ENCODE measurements at places on chromosomes 16 and 17.

DNA sequence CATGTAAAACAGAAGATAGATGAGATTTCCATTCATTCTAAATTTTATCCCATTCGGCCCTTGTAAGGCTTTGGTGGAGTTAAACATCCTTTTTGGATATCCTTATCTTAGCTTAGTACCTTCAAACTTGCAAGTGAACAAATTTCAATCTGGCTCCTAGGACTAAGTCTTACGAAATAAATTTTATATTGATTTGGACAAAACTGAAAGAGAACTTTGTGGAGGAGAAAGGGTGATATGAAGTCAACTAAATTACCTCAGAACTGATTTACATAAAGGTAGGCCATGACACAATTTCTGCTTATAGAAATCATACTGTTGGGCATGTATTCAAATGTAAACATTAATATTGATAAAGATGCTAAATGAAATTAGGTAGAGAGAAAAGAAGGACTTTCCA is 175.3 kb upstream of the C17orf78 start:
- H3K27ac ChIP-seq: no peak overlapping the region
- no peak overlapping the region for H3K4me3 ChIP-seq
- no peak for DNase-seq
- H3K4me1 ChIP-seq: no peaks in the 10 kb centered on the region
- H3K27me3 ChIP-seq: no peaks in the 10 kb centered on the region
- H3K36me3 ChIP-seq: peaks cover 2% of the 10 kb centered on the region

DNA sequence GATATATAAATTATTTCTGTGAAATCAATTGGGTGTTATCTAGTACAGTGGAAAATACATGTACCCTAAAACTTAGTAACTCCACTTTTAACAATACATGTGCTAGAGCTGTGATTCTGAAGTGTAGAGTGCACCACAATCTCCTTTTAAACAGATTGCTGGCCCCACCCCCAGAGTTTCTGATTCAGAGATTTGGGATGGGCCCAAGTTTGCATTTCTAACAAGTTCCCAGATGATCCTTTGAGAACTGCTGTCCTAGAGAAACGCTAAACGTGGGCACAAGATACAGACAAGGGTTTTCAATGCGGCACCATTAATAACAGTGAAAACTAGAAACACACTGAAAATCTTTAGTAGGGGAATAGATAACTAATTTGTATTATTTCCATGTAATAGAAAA is 49.2 kb downstream of the NXPH3 start:
- H3K36me3 ChIP-seq: peaks cover 29% of the 10 kb centered on the region
- H3K27me3 ChIP-seq: no peaks in the 10 kb centered on the region
- H3K4me1 ChIP-seq: no peaks in the 10 kb centered on the region
- DNase-seq: no peak
- no peak overlapping the region for H3K4me3 ChIP-seq

GRCh38 chr16:84795329-84796053 is 24.3 kb upstream of the CRISPLD2 start:
- peak; percentile 59 for DNase-seq
- H3K4me1 ChIP-seq: peaks cover 39% of the 10 kb centered on the region
- H3K27ac ChIP-seq: no peak overlapping the region
- H3K36me3 ChIP-seq: no peaks in the 10 kb centered on the region
- no peaks in the 10 kb centered on the region for H3K27me3 ChIP-seq

GRCh38 chr16:53974484-53975080 is 270.6 kb downstream of the FTO start:
- H3K27me3 ChIP-seq: no peaks in the 10 kb centered on the region
- H3K4me3 ChIP-seq: no peak overlapping the region
- DNase-seq: no peak
- no peaks in the 10 kb centered on the region for H3K4me1 ChIP-seq

DNA sequence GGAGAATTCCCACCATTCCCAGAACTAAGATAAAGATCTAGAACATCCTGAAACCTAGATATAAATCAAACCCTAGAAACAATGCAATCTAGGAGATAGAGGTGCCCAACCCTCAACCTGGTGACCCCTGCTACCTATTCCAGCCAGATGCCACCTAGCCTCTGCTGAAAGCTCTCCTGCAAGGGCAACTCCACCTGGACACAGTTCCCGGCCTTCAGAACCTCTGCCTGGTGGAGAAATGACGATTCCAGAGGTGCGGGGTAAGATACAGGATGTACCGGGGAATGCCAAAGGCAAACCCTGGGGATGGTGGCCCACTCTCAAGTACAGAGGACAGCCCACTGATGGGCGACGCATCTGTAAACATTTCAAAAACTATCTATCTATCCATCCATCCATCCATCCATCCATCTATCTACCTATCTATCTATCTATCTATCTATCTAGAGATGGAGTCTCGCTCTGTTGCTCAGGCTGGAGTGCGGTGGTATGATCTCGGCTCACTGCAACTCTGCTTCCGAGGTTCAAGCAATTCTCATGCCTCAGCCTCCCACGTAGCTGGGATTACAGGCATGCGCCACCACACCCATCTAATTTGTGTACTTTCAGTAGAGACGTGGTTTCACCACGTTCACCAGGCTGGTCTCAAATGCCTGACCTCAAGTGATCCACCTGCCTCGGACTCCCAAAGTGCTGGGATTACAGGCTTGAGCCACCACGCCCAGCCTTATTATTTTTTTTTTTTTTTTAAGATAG is 19.0 kb downstream of the MEAK7 start:
- no peak overlapping the region for H3K4me3 ChIP-seq
- no peaks in the 10 kb centered on the region for H3K36me3 ChIP-seq
- no peak for DNase-seq
- no peak overlapping the region for H3K27ac ChIP-seq

- no peaks in the 10 kb centered on the region for H3K27me3 ChIP-seq
- peaks cover 5% of the 10 kb centered on the region for H3K4me1 ChIP-seq
These were observed 223.4 kb downstream of the HS3ST3A1 start for GRCh38 chr17:13378361-13378760.

DNA sequence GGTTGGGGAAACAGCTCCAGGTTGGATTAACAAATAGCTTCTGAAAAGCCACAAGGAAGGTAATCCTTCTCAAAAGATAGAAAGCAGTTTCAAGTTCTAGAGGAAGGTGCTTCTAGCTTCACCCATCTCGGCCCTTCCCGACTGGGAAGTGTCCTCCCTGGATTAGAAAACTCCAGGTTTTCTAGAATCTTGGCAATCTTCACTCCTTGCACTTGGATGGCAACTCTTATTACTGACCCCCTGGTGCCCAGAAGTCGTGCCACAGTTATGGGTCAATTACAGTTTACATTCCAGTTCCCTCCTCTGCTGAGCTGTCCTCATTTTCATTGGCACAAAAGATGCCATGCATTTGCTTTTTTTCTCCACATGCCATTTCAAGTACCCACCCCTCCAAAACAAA is 65.6 kb downstream of the SMG6 start:
- no peak overlapping the region for H3K4me3 ChIP-seq
- no peak overlapping the region for H3K27ac ChIP-seq
- H3K36me3 ChIP-seq: peaks cover 78% of the 10 kb centered on the region
- no peaks in the 10 kb centered on the region for H3K4me1 ChIP-seq
- DNase-seq: no peak

DNA sequence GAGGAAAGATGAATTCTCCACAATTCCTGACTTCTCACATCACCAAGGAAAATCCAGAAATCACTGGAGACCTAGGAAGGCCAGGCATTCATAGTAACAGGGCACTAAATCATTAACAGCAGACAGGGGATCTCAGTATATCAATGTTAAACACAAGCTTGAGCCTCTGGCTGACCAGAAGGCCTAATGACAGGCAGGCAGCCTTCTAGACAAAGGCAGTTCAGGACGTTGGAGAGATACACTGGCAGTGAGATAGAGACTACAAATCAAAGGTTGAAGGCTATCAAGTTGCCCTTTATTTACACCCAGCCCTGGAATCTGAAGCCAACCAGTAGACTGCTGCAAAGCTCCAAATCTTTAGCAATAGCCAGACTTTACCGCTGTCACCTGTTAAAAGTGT is 422.8 kb upstream of the CCL2 start:
- no peak overlapping the region for H3K27ac ChIP-seq
- no peak overlapping the region for H3K4me3 ChIP-seq
- DNase-seq: no peak
- no peaks in the 10 kb centered on the region for H3K4me1 ChIP-seq

- H3K36me3 ChIP-seq: no peaks in the 10 kb centered on the region
- H3K27ac ChIP-seq: no peak overlapping the region
- peaks cover 51% of the 10 kb centered on the region for H3K27me3 ChIP-seq
- no peak for DNase-seq
- no peaks in the 10 kb centered on the region for H3K4me1 ChIP-seq
These were observed 113.4 kb downstream of the ENGASE start for GRCh38 chr17:79188048-79188447.

DNA sequence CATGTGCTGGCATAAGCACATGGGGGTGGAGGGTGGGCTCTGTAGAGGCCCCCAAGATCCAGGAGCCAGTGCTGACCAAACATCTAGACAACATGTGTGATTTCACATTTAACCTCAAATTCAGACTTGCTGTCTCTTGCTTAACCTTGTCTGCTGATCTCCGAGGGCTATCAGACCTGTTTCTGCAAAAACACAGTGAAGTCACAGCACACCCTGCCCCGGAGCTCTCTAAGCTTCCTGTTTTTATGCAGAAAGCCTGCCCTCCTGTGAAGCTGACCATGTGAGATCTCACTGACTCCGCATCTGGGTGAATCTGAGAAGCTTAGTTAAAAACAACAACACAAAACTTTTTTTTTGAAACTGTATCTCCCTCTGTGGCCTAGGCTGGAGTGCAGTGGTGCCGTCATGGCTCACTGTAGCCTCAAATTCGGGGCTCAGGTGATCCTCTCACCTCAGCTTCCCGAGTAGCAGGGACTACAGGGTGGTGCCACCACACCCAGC is 6.6 kb upstream of the DPEP2 start:
- H3K27ac ChIP-seq: peak overlapping the region; percentile 93
- peak; percentile 92 for DNase-seq
- no peak overlapping the region for H3K4me3 ChIP-seq
- H3K4me1 ChIP-seq: peaks cover 53% of the 10 kb centered on the region
- no peaks in the 10 kb centered on the region for H3K36me3 ChIP-seq

GRCh38 chr17:51083981-51084380 is 36.7 kb downstream of the SPAG9 start:
- H3K4me1 ChIP-seq: peaks cover 23% of the 10 kb centered on the region
- H3K27ac ChIP-seq: no peak overlapping the region
- H3K4me3 ChIP-seq: no peak overlapping the region
- no peaks in the 10 kb centered on the region for H3K27me3 ChIP-seq

- H3K27me3 ChIP-seq: no peaks in the 10 kb centered on the region
- H3K36me3 ChIP-seq: no peaks in the 10 kb centered on the region
- no peaks in the 10 kb centered on the region for H3K4me1 ChIP-seq
- no peak overlapping the region for H3K27ac ChIP-seq
- H3K4me3 ChIP-seq: no peak overlapping the region
- no peak for DNase-seq
These were observed 46.0 kb upstream of the ERCC4 start for GRCh38 chr16:13873835-13874438.

- no peak for DNase-seq
- H3K27me3 ChIP-seq: no peaks in the 10 kb centered on the region
- peaks cover 44% of the 10 kb centered on the region for H3K36me3 ChIP-seq
- peaks cover 8% of the 10 kb centered on the region for H3K4me1 ChIP-seq
These were observed 7.5 kb downstream of the ASPSCR1 start for GRCh38 chr17:81984773-81985410.

GRCh38 chr17:56700919-56701420 is 107.5 kb downstream of the NOG start:
- H3K36me3 ChIP-seq: no peaks in the 10 kb centered on the region
- H3K27me3 ChIP-seq: no peaks in the 10 kb centered on the region
- H3K4me1 ChIP-seq: peaks cover 12% of the 10 kb centered on the region
- no peak overlapping the region for H3K4me3 ChIP-seq
- no peak overlapping the region for H3K27ac ChIP-seq

DNA sequence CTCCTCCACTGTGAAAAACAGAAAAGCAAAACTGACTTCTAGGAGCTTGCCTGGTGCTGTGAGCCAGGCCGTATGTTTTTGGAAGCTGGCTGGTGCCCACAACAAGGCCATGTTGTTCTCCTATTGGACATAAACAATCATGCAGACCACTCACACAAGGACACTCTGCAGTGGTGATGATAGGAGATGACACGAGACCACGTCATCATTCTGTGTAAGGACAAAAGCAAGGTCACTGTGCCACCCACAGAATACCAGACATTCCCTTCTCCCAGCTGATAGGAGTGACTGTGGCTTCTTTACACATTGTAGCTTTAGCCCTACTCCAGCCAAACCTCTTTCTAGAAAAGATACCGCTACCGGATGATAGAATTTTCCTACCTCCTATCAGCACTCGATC is 47.7 kb upstream of the LCMT1 start:
- no peak overlapping the region for H3K4me3 ChIP-seq
- no peak overlapping the region for H3K27ac ChIP-seq
- no peaks in the 10 kb centered on the region for H3K27me3 ChIP-seq
- no peak for DNase-seq

- H3K36me3 ChIP-seq: peaks cover 92% of the 10 kb centered on the region
- no peak overlapping the region for H3K27ac ChIP-seq
- H3K27me3 ChIP-seq: no peaks in the 10 kb centered on the region
- H3K4me1 ChIP-seq: peaks cover 6% of the 10 kb centered on the region
- no peak overlapping the region for H3K4me3 ChIP-seq
- DNase-seq: no peak
These were observed 44.1 kb downstream of the CYB5D2 start for GRCh38 chr17:4187076-4187475.

Measured in CD14-positive monocyte (primary cell).